Activated CD4-positive, alpha-beta memory T cell treated with anti-CD3 and anti-CD28 coated beads for 36 hours (primary cell): ENCODE measurements at places on chromosomes 4 and X. TPM values are rescaled to one million over a fixed set of nuclear protein-coding genes. Genes with fewer than 3 reads are reported as not detected.

DNA sequence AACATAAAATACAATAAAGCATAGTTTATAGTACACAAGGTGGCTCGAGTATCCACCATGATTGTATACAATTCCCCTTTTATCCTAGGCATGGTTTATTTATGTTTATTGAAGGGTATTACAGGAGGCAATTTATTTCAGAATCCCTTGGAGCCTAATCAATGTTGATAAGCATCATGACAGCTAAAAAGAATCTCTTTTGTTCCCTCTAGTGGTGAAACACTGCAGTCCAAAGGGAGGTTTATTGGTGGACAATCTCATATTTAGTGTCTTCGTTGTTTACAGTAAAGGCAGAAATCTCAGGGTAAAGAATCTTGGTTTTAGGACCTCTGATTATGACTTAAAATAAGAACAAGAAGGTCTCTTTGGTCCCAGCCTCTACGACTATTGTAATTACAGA, 1712.5 kb downstream of the C4orf33 start:
- DNase-seq = no peak

ITGB1BP2 gene
- 5.6 TPM for total RNA-seq

DNA sequence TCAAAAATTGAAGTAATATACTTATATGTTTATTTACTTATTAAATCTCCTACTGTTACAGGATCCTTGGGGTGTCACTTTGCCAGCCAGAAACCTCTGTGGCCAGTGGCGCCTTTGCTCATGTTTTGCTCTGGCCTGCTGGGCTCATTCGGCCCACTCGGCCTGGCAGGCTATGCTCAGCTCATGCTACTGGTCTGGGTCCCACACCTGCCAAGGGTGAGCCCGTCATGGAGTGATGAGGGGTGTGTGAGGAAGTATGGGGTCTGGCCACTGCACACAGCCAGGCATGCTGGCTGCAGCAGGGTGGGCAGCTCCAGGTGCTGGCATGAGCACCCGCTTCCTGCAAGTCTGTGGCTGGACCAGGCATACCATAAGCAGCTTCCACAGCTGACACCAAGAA, 25.1 kb downstream of the ADH7 start:
- DNase-seq = no peak

GRCh38 chrX:119218198-119218597, 17.9 kb upstream of the PGRMC1 start:
- DNase-seq = no peak

ZNF711 gene
- total RNA-seq = 0.33 TPM

DNA sequence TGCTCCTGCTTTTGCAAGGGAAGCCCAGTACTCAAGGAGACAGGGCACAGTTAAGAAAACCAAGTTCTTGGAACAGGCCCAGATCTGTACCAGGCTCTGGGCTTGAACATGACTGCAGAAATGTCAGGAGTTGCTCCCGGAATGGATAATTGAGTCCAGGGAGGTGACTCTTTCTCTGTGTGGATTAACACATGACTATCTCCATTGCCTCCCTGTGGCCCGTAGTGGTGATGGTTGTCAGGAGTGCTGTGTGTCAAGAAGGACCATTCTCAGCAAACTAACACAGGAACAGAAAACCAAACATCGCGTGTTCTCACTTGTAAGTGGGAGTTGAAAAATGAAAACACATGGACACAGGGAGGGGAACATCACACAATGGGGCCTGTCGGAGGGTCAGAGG, 39.9 kb downstream of the CCKAR start:
- no peak for DNase-seq

DNA sequence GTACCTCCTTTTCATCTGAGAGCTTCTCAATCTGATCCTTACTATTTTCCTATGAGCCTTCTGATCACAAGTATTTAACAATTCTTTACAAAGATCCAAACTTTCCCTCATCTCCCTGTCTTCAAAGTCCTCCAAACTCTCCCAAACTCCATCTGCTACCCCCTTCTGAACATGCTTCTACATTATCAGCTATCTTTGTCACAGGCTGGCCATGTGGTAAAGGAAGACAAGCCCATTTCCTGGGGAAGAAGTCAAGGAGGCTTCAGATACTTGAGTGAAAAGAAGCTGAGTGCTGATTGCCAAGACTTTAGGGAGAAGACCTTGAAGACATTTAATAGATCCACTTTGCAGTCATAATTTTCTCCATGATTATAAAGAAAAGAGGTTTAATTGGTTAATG, 231.4 kb downstream of the CWH43 start:
- no peak for DNase-seq

GRCh38 chr4:173943547-173943946, 339.9 kb downstream of the FBXO8 start:
- DNase-seq = no peak

SPANXN3 gene
- total RNA-seq = not detected

GRCh38 chrX:17738737-17739535, 1.6 kb downstream of the SCML1 start:
- DNase-seq = no peak

DNA sequence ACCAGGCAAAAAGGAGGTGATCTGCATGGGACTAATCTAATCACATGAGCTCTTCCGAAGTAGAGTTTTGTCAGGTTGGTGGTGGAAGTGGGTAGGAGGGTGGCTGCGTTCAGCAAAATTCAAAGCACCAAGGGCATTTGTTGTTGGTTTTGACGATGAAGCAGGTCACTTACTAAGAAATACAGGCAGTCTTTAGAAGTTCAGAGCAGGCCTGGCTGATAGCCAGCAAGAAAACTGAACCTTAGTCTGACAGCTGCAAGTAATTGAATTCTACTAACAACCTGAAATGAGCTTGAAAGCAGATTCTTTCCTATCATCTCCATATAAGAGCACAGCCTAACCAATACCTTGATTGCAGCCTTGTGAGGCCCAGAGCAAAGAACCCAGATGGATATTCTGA, 505.8 kb downstream of the KLHL13 start:
- DNase-seq = no peak

GRCh38 chr4:176945334-176945733, 152.6 kb upstream of the VEGFC start:
- no peak for DNase-seq

DNA sequence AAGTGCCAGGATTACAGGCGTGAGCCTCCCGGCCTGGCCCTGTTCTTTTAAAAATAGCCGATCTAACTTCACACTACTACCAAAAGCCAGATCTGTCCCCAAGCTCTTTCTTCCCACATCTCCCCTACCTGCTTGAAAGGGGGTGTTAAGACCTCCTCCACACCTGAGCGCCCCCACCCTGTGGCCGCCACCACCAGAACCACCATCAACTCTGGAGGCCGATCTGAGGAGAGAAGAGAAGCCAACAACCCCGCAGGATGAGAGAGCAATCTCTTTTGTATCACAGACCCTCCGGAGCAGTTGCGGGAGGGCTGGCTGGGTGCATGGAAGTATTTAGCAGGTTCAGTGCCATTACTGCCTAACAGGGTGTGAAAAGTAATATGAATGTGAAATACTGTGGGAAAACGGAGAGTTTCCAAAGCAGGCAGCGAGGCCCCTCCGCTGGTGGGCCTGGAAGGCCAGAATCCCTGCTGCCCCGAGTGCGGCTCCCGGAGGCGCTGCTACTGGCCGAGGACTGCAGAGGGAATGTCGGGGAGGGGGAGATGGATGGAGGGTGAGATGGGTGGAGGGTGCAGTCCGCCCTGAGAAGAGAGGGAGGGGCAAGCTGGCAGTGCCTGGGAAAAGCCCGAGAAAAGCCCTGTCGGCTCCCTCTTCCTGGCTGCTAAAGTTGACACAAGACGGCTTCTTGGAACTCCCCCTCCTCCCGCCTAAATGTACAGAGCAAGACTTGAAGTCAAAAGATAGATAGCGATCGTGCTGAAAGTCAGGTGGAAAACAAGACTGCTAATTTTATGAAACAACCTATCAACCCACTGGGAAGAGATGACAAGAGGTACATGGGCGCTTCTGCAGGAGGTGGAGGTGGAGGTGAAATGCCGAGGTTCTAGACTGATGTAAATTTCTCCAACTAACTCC, 22.3 kb downstream of the HAND2 start:
- no peak for DNase-seq

GRCh38 chr4:123093236-123093635, 170.8 kb upstream of the NUDT6 start:
- no peak for DNase-seq

- no peak for DNase-seq
Observed at GRCh38 chrX:43743100-43743822, 87.2 kb downstream of the MAOA start.

- DNase-seq = no peak
Observed at GRCh38 chrX:99909946-99910345, 500.1 kb downstream of the PCDH19 start.

DNA sequence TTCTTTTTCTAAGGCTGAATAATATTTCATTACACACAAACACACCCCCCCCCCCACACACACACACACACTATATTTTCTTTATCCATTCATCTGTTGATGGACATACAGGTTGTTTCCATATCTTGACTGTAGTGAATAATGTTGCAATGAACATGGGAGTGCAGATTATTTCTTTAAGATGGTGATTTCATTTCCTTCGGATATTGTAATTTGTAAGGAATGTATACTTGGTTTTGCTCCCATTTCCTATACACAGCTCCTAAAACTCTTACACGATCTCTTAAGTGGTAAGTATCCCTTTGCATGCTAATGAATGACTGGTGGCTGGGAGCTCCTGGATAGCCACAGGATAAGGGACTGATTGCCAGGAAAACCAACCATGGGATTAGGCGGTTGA, 14.7 kb upstream of the RBMXL3 start:
- no peak for DNase-seq
